Endothelial cell (in vitro differentiated cells): ENCODE measurements at places on chromosomes 5 and 9. TPM values are rescaled to one million over a fixed set of nuclear protein-coding genes. Genes with fewer than 3 reads are reported as not detected.

- H3K27me3 ChIP-seq: no peaks in the 10 kb centered on the region
- no peak overlapping the region for H3K4me3 ChIP-seq
- H3K27ac ChIP-seq: no peak overlapping the region
- H3K4me1 ChIP-seq: no peaks in the 10 kb centered on the region
- peaks cover 22% of the 10 kb centered on the region for H3K36me3 ChIP-seq
- DNase-seq: no peak
These were observed 17.5 kb upstream of the TMEFF1 start for GRCh38 chr9:100455470-100455869.

GRCh38 chr5:90161414-90161813, 248.1 kb downstream of the CETN3 start:
- H3K4me1 ChIP-seq: peaks cover 20% of the 10 kb centered on the region
- H3K4me3 ChIP-seq: no peak overlapping the region
- no peak overlapping the region for H3K27ac ChIP-seq
- no peaks in the 10 kb centered on the region for H3K36me3 ChIP-seq
- DNase-seq: peak; percentile 52

- H3K36me3 ChIP-seq: no peaks in the 10 kb centered on the region
- peak; percentile 15 for DNase-seq
- H3K27me3 ChIP-seq: peaks cover 7% of the 10 kb centered on the region
These were observed 421 bp downstream of the RUSC2 start for GRCh38 chr9:35490155-35490909.

The PRRT1B gene
- not detected for total RNA-seq

The NTNG2 gene
- total RNA-seq: 0.38 TPM

- peaks cover 35% of the 10 kb centered on the region for H3K4me1 ChIP-seq
- H3K27ac ChIP-seq: peak overlapping the region; percentile 52
- no peak for DNase-seq
- H3K36me3 ChIP-seq: no peaks in the 10 kb centered on the region
These were observed 28.3 kb upstream of the CRB2 start for GRCh38 chr9:123327697-123328100.

DNA sequence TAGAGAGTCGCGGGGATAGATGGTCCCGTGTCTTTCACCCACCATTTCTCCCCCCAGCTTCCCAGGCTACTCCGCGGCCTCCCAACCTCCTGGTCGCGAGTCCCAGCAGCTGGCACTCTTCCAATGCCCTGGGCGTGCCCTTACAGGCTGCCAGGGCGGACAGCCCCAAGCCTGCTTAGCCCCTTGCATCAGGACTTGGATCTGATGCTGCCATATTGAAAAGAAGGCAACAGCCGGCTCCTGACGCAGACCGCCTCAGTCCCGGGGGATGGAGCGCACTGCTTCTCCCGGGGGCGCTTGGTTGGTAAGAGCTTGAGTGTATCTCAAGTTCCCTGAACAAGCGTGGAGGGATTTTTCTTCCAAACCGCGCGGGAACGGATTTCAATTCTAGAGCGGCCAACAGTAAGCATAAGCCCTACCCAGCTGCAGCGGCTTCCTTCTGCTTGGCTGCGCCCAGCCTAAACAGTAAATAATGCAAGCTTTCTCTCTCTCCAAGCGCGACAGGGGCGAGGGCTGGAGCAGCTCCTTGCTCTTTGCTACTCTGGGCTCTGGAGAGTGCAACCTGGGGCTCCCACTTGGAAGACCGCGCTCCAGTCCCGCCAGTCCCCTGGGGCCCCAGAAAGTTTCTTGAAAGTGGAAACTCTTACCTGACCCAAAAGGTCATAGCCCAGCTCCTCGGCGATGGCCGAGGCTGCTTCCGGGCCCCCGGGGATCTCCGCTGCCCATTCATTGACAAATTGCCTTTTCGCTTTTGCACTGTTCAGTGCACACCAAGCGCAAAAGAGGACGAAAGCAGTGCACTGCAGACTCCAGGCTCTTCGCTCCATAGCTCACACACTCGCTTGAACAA, 607 bp downstream of the PCSK1 start:
- H3K27ac ChIP-seq: no peak overlapping the region
- peaks cover 14% of the 10 kb centered on the region for H3K27me3 ChIP-seq
- no peaks in the 10 kb centered on the region for H3K36me3 ChIP-seq
- peak; percentile 25 for DNase-seq
- peak overlapping the region; percentile 83 for H3K4me3 ChIP-seq

DNA sequence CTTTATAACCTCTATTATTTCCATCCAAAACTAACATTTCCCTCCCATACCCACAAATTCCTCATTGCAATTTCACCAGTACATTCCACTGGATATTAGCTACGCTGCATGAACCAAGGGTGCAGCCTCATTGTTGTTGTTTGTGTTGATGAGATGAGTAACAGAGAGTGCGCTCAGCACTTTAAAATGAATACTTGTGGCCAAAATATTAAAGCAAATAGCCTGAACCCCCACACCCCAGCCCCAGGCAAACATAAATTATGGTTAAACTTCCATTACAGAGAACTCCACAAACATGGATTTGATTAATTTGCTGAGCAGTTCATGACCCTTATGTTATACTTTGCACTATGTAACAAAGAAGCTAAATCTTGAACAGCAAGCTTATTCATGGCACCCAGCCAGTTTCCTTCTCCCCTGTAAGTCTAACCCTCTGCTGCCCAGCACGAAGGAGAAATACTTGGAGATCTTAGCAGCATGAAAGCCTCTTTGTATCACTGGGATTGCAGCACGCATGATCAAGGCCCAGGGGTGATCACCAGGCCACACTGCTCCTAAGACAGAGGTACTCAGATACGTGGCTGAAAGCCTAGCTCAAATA, 205.0 kb downstream of the DOCK8 start:
- DNase-seq: no peak
- no peaks in the 10 kb centered on the region for H3K4me1 ChIP-seq
- H3K27ac ChIP-seq: no peak overlapping the region
- no peaks in the 10 kb centered on the region for H3K27me3 ChIP-seq
- no peaks in the 10 kb centered on the region for H3K36me3 ChIP-seq
- H3K4me3 ChIP-seq: no peak overlapping the region

DNA sequence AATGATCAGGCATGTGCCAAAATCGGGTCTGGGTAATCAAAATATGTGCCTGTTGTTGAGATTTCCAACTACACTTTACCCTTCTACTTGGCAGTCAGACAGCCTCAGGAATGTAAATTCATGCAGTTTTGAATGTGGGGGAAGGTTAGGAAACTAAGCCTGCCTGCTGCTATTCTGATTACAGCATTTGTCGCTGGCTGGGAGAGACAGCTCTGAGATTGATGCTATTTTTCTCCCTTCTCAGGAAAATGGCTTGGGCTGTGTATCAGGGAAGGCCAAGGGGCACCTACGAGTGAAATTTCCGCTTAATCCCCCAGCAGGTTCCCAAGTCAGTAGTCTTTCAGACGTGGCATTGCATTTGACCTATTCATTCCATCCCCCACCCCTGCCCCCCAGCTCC, 3.6 kb upstream of the RGS7BP start:
- peaks cover 5% of the 10 kb centered on the region for H3K4me1 ChIP-seq
- DNase-seq: no peak
- H3K27ac ChIP-seq: no peak overlapping the region

- no peak overlapping the region for H3K4me3 ChIP-seq
- no peak for DNase-seq
- no peaks in the 10 kb centered on the region for H3K36me3 ChIP-seq
These were observed 51.2 kb upstream of the FSTL4 start for GRCh38 chr5:133663397-133664054.

DNA sequence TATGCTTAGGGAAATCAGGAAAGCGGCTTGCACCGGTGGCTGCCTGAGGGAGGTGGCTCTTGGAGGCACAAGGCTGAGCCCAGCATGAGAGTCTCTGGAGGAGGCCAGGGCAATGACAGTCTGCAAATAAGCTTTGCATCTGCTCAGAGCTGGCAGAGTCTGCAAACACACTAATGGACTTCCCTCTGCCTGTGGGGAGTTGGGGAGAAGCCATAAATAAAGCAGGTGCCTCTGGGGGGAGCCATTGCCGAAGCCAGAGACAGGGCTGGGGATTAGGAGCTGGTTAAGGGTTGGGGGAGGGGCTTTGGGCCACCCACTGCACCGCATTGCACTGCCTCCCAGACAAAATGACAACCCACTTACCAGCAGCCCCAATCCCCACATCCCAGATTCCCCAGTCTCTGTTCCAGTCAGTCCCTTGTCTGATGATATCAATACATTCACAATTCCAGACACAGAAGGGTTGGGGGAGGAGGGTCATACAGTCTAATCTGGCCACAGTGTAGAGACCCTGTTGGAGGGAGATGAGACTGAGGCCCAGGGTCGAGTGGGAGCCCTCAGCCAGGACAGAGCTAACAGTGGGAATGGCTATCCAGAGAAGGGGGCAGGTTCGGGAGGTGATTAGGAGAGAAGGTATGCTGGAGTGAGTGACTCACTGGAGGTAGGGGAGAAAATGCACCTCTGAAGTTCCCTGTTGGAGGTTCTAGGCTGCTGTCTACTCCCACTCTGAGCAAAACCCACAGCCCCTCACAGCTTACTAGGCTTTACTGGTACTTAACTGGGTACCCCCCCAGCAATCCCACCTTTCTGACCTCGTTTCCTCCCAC, 53.7 kb downstream of the PAX5 start:
- H3K4me3 ChIP-seq: no peak overlapping the region
- no peak for DNase-seq
- H3K27ac ChIP-seq: no peak overlapping the region
- H3K4me1 ChIP-seq: peaks cover 3% of the 10 kb centered on the region
- H3K27me3 ChIP-seq: peaks cover 14% of the 10 kb centered on the region

The BTNL9 gene
- 24.3 TPM for total RNA-seq

DNA sequence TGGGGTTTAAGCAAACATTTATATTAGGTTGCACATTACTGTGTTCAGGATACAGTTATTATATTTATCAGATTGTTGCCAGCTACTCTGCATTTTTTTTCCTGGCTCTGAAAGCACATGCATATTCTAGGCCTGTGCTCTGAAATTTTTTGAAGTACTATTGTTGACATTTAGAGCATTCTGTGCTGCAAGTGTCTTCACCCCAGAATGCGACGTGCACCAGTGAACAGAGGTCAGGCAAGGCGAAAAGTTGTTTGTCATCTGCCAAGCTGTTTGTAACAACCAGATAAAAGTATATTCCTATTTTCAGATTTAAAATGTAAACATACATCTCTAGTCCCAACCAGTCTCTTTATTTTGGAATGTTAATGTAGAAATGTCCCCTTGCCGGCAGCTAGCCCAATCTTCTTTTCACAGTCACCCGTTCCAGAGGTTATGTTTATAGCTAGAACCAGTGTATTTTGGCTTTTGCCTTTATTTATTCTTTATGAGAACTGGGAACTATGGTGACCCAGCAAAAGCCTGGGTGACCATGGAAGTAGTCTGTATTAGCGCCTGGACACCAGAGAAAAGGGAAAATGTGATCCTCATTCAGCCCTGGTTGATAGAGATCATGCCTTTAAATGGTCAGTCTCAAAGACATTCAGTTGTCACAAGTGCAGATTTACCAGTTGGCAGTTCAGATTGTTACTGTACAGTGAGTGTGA, 84.6 kb downstream of the NDUFAF2 start:
- no peaks in the 10 kb centered on the region for H3K27me3 ChIP-seq
- H3K27ac ChIP-seq: no peak overlapping the region
- DNase-seq: no peak
- H3K36me3 ChIP-seq: no peaks in the 10 kb centered on the region

GRCh38 chr9:72415163-72415562, 50.2 kb upstream of the ZFAND5 start:
- no peak overlapping the region for H3K4me3 ChIP-seq
- H3K27me3 ChIP-seq: no peaks in the 10 kb centered on the region
- H3K4me1 ChIP-seq: peaks cover 5% of the 10 kb centered on the region

DNA sequence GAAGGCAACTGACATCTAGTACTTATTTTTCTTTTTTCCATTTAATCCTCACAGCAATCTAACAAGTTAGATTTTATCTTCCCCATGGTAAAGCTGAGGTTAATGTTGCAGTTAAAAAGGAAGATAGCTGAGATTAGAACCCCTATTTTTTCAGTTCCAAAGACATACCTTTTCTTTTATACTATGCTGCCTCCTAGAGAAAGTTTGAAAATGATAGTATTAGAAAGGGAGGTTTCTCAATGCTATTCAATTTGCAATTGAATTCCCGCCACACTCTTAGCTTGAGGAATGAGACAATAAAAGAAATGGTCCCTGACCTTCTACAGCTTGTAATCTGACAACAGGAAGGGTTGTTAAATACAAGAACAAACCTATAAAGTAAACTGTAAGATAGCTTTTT, 195.9 kb upstream of the TRIM32 start:
- DNase-seq: no peak
- no peaks in the 10 kb centered on the region for H3K27me3 ChIP-seq
- H3K27ac ChIP-seq: no peak overlapping the region
- no peak overlapping the region for H3K4me3 ChIP-seq
- H3K4me1 ChIP-seq: peaks cover 17% of the 10 kb centered on the region

GRCh38 chr5:133412661-133413060, 199.7 kb downstream of the FSTL4 start:
- H3K36me3 ChIP-seq: no peaks in the 10 kb centered on the region
- DNase-seq: no peak
- H3K4me1 ChIP-seq: no peaks in the 10 kb centered on the region
- H3K4me3 ChIP-seq: no peak overlapping the region
- H3K27ac ChIP-seq: no peak overlapping the region
- no peaks in the 10 kb centered on the region for H3K27me3 ChIP-seq

DNA sequence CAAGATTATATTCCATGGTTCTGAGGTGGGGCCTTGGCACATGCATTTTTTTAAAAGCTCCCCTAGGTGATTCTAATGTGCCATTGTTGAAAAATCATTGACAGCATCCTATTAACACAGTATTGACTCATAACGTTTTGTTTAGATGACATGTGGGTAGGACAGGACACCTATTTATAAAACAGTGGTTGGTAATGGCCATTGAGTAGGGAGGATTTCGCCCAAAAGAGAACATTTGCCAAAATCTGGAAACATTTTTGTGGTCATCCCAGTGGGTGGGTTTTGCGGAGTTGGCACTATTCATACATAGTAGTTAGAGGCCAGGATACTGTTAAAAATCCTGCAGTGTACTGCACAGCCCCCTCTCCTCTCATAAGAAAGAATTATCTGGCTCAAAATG, 6.4 kb upstream of the CHD1 start:
- peaks cover under 1% of the 10 kb centered on the region for H3K27me3 ChIP-seq
- no peak overlapping the region for H3K4me3 ChIP-seq
- no peak for DNase-seq
- H3K36me3 ChIP-seq: no peaks in the 10 kb centered on the region
- no peak overlapping the region for H3K27ac ChIP-seq

- H3K27me3 ChIP-seq: peaks cover 1% of the 10 kb centered on the region
- H3K4me3 ChIP-seq: no peak overlapping the region
- H3K36me3 ChIP-seq: no peaks in the 10 kb centered on the region
These were observed 13.4 kb upstream of the CCDC112 start for GRCh38 chr5:115309751-115310370.

GRCh38 chr5:171387345-171387969, at the start of gene NPM1:
NPM1 (plus strand) TSS chr5:171387849; CDS start chr5:171387949, 100 bp downstream.
- peak within 1 kb of the TSS; percentile 98 for H3K4me3 ChIP-seq
- DNase-seq: peak; percentile 97
- peaks cover 11% of the 10 kb centered on the region for H3K27me3 ChIP-seq

The CSF1R gene
- total RNA-seq: 2.7 TPM
